Hepatocyte (in vitro differentiated cells): ENCODE measurements at places on chromosomes 3 and 15. TPM values are rescaled to one million over a fixed set of nuclear protein-coding genes. Genes with fewer than 3 reads are reported as not detected.

GP9 gene
- not detected in 2 replicates for total RNA-seq

- no peaks in the 10 kb centered on the region for H3K27me3 ChIP-seq
- no peak overlapping the region for H3K27ac ChIP-seq
- no peaks in the 10 kb centered on the region for H3K36me3 ChIP-seq
- no peak overlapping the region for H3K4me3 ChIP-seq
Observed at GRCh38 chr3:143529018-143529478, 319.2 kb downstream of the SLC9A9 start.

DNA sequence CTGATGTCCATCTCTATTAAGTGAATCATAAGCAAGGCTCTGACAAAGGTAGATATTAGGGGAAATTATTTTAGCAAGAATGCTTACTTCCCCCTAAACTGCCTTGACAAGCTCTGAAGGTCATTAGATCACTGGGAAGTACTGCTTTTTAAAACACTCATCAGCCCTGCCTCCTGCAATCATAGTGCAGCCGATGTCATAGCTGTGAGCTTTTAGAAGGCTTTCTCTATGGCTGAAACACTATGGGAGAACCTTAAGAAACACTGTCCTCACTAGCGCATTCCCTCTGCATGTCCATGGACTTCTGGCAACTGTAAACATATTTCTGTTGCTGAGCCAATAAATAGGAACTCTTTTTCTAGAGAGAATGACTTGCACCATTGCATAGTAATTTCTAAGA is 38.7 kb upstream of the PTPRG start:
- no peaks in the 10 kb centered on the region for H3K27me3 ChIP-seq
- H3K4me1 ChIP-seq, result no peaks in the 10 kb centered on the region
- H3K4me3 ChIP-seq, result no peak overlapping the region
- H3K27ac ChIP-seq, result no peak overlapping the region
- H3K36me3 ChIP-seq, result no peaks in the 10 kb centered on the region
- DNase-seq, result no peak

GRCh38 chr3:100761211-100761942 is 52.1 kb downstream of the TFG start:
- H3K27me3 ChIP-seq, result no peaks in the 10 kb centered on the region
- DNase-seq, result peak; percentile 34
- no peaks in the 10 kb centered on the region for H3K36me3 ChIP-seq
- no peaks in the 10 kb centered on the region for H3K4me1 ChIP-seq
- no peak overlapping the region for H3K4me3 ChIP-seq

GRCh38 chr15:73601451-73602445 is 31.4 kb downstream of the NPTN start:
- peak; percentile 69 for DNase-seq
- H3K27ac ChIP-seq, result peak overlapping the region; percentile 79
- no peak overlapping the region for H3K4me3 ChIP-seq
- H3K36me3 ChIP-seq, result no peaks in the 10 kb centered on the region

GRCh38 chr3:38488949-38489348 is 7.2 kb upstream of the EXOG start:
- no peak overlapping the region for H3K27ac ChIP-seq
- H3K4me1 ChIP-seq, result peaks cover 8% of the 10 kb centered on the region
- no peaks in the 10 kb centered on the region for H3K36me3 ChIP-seq

CYP8B1 gene
- 5.7 and 5.9 TPM in 2 replicates for total RNA-seq

DNA sequence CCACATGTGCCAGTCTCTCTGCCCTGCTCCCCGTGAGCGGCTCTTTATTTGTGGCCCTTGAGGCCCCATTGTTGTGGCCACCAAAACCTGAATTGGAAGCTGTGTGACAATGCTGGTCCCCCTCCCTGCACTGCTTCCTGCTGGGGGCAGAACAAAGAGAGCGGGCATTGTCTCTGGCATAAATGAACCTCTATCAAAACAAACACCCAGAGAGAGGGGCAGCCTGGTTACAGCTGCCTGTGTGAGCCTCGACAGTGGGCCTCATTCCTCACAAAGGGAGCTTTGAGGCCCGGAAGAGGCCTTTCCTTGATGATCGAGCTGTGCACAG is 152.9 kb downstream of the IGF1R start:
- no peaks in the 10 kb centered on the region for H3K27me3 ChIP-seq
- H3K4me3 ChIP-seq, result no peak overlapping the region
- peaks cover 40% of the 10 kb centered on the region for H3K4me1 ChIP-seq
- H3K27ac ChIP-seq, result peak overlapping the region; percentile 79
- DNase-seq, result no peak
- H3K36me3 ChIP-seq, result no peaks in the 10 kb centered on the region

SLC51A gene
- total RNA-seq, result 3.9 and 6.3 TPM in 2 replicates

LRRC31 gene
- 6.1 and 6.5 TPM in 2 replicates for total RNA-seq
